ENCODE measurements at places on chromosomes 3 and 15.

- DNase-seq = no peak
Measured at GRCh38 chr3:157819270-157820156, 286.7 kb downstream of the SHOX2 start.

GRCh38 chr3:192246847-192247559 lies 480.3 kb downstream of the FGF12 start:
- peak; percentile 74 for DNase-seq

DNA sequence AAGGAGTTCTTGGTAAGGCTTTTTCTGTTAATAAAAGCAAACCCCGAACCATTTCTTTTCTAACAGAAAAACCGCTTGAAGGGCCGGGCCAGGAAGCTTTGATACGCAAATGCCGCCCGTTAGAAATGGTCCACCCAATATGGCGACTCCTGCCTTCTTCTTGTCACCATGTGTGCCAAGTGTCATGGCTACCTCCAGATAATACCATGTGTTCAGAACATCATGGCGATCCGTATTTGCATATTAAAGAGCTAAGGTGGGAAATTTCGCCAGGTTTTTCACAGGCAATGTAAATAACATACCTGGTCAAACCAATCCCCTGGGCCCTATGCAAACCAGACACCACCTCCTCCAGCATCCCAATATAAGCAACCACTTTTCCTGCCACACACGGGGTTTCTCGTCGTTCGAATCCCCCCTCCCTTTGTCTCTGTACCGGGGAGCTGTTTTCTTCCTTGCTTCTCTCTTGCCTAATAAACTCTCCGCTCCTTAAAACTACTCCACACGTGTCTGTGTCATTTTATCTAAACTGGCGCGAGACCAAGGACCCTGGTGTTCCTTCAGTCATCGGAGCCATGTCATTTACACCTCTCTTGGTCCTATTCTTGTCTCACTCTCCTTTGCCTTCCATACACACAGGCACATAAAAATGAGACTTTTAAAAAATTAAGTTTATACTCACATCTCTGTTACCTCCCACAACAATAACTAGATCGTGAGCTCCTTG lies 34.5 kb downstream of the NCEH1 start:
- DNase-seq = no peak

GRCh38 chr3:179719048-179719734 lies 66.4 kb downstream of the USP13 start:
- no peak for DNase-seq

GRCh38 chr3:25396686-25397085 lies 31.4 kb upstream of the RARB start:
- DNase-seq = no peak
